ENCODE measurements at places on chromosomes 5 and 9.

GRCh38 chr9:89813482-89813881 lies 208.7 kb downstream of the GADD45G start:
- DNase-seq = no peak

- DNase-seq = no peak
Measured at GRCh38 chr9:2126331-2126803, 111.2 kb downstream of the SMARCA2 start.

DNA sequence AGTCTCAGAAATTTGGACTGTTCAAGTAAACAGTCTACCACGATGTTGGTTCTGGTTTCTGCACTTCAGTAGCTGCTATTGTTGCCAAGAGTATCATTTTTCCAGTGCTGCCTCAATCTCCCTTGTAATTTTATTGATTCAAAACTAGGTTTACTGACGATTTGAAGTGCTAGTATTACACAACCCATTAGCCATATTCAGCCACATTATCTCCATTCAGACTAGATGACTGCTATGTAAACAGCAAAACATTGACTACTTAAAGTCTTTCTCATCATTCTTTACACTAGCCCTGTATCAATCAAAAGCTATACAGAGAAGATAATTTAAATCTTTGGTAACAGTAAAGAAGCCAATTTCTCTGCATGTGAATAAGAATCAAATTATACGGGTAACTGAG lies 102.0 kb upstream of the TSLP start:
- no peak for DNase-seq

DNA sequence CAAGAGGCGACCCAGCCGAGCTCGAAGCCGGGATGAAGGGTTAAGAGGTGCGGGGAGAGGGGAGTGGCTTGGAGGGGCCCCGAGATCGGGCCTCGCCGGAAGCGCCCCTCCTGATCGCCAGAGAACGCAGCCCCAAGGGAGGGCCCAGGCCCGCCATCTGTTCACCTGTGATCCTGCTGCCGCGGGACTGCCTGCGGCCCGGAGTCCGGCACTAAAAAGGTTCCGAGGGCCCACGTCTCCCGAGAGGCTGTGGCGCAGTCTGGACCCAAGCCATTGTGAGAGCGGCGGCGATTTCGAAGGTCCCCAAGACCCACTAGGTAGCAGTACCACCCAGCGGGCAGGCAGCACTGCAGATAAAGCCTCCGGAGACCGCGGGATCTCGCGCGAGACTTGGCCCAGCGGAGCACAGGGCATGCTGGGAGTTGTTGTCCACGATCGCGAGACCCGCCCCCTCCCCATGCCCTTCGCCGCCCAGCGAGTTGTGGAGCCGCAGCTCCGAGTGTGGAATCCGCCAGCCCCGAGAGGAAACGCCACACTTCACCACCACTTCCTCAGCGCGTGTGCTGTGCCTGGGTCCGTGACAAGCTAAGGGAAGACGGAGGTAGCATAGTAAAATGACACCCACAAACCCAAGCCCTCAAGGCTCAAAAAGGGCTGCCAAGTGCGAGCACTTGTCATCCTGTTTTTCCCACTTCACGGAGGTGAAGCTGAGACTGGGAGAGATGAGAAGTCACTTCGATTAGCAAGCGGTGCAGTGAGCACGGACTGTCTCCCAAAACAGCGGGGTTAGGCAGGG lies at the start of gene KIAA1191:
TSS of gene KIAA1191 (minus strand) at position 328 of the 796 bp plus-strand sequence. CDS start 2,256 bp downstream, outside the sequence.
- peak; percentile 97 for DNase-seq

GRCh38 chr5:96548905-96549304 lies 113.3 kb upstream of the CAST start:
- no peak for DNase-seq

- no peak for DNase-seq
Measured at GRCh38 chr9:110995420-110996340, 42.6 kb downstream of the LPAR1 start.

- no peak for DNase-seq
Measured at GRCh38 chr9:118767571-118767970, 601.7 kb downstream of the BRINP1 start.

DNA sequence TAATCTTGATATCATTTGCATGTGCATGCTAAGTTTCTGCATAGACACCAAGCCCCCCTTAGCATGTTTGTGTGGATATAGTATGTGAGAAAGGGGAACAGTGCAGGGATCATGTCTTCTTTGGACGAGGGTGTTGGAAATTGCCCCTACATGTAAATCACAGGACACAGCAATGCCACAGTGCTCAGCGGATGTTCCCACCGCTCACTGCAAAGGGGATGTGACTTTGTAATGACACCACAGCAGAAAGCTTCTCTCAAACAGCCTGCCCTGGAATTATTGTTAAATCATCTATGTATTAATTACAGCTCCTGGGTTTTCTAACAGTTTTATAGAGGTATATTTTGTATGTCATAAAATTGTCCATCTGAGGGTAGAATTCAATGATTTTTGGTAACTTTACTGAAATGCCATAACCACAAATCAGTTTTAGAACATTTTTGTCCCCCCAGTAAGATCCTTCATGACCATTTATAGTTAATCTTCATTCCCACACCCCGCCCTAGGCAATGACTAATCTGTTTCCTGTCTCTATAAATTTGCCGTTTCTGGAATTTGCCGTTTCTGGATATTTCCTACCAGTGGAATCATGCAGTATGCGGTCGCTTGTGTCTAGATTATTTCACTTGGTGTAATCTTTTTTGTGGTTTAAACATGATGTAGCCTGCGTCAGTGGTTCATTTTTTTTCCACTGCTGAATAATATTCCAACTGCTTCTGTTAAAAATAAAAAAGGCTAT lies 648.5 kb upstream of the WWC1 start:
- DNase-seq = no peak

DNA sequence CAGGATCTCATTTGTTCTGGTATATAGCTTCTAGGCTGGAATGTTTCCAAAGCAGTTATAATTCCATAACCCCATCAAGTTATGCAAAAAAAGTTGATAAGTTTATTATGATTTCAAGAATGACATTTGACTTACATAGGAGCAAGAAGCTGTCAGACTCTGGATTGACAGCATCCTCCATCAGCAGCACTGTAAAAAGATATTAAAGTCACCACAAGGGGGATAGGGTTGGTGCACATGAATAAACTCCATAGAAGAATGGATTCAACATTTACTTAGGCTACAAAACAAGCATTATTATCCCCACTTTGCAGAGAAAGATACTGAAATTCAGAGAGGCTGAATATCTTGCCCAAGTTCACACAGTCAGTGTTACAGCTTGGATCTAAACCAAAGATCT lies 208.9 kb upstream of the SLC30A5 start:
- no peak for DNase-seq

- peak; percentile 19 for DNase-seq
Measured at GRCh38 chr5:1268666-1269065, 26.2 kb downstream of the TERT start.

DNA sequence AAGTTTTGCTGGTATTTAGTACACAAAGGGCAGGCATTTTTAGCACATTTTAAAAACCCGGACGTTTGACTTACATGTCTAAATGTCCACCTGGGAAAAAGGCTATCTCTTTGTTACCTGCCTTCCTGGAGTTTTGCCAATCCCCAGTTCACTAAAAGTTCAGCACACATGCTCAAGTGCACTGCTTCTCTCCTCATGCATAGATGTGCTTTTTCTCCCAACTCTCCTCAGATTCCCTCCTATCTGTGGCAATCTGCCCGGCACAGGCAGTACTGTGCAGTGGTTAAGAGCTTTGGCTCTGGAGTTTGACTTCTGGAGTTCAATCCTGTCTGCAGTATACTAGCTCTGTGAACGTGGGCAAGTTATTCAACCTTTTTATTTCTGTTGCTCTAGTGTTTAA lies 8.3 kb upstream of the CCNO start:
- no peak for DNase-seq

DNA sequence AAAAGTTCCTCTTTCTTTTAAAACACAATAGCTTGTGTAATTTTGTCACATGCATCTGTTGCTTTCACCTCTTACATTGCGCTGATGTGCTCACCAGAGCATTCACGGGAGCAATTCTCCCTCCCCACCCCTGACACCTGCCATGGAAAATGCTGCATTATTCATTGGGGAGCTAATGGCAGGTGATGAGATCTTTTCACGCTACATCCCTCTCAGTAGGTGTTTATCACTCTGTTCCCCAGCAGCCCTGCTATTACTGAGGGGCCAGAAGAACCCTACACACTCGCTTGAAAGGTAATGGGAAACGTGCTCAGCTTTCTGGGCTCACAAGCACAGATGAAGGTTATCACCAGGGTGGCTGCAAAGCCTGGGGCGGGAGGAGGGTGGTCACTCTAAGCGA lies 398.0 kb downstream of the PSAT1 start:
- no peak for DNase-seq

Measured in CD4-positive, alpha-beta T cell treated with Interleukin-12 subunit alpha and Interleukin-12 subunit beta, for 1 hour (primary cell).